ENCODE measurements at places on chromosomes 11 and 22. TPM values are rescaled to one million over a fixed set of nuclear protein-coding genes. Genes with fewer than 3 reads are reported as not detected.

GDPD5 gene
- 10.8 TPM for total RNA-seq

CEND1 gene
- total RNA-seq = not detected

AQP11 gene
- not detected for total RNA-seq

DNA sequence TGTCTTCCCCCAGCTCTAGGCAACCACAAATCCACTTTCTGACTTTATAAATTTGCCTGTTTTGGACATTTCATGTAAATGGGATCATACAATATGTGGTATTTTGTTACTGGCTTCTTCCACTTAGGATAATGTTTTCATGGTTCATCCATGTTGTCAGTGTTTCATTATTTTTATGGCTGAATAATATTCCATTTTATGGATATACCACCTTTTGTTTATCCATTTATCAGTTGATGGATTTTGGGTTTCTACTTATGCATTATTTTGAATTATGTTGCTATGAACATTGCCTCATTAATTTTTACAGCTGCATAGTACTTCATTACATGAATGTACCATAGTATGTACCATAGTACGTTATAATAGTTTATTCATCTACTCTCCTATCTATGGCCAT is 5.1 kb downstream of the CABIN1 start:
- H3K4me1 ChIP-seq = no peaks in the 10 kb centered on the region
- no peak overlapping the region for H3K27ac ChIP-seq
- DNase-seq = no peak
- H3K27me3 ChIP-seq = no peaks in the 10 kb centered on the region
- no peaks in the 10 kb centered on the region for H3K36me3 ChIP-seq

GRCh38 chr22:44407171-44407986 is 90.7 kb downstream of the RTL6 start:
- no peak for DNase-seq
- H3K4me1 ChIP-seq = no peaks in the 10 kb centered on the region
- H3K4me3 ChIP-seq = no peak overlapping the region
- no peaks in the 10 kb centered on the region for H3K36me3 ChIP-seq

GRCh38 chr11:111411456-111411855 is 32.4 kb upstream of the POU2AF1 start:
- no peak overlapping the region for H3K4me3 ChIP-seq
- H3K36me3 ChIP-seq = no peaks in the 10 kb centered on the region
- H3K4me1 ChIP-seq = no peaks in the 10 kb centered on the region
- H3K27me3 ChIP-seq = no peaks in the 10 kb centered on the region
- no peak overlapping the region for H3K27ac ChIP-seq
